ENCODE measurements at places on chromosomes 13 and 19. TPM values are rescaled to one million over a fixed set of nuclear protein-coding genes. Genes with fewer than 3 reads are reported as not detected.

Gene PRTN3
- 0.18 TPM for total RNA-seq

Gene KASH5
- not detected for total RNA-seq

Gene NFIC
- 50.3 TPM for total RNA-seq

Gene ZNF547
- total RNA-seq: 2.5 TPM

Gene NLRP4
- total RNA-seq: not detected

Gene CCDC122
- 1.7 TPM for total RNA-seq

Gene NFIX
- 3.6 TPM for total RNA-seq

Gene CEACAM3
- not detected for total RNA-seq

Gene DOCK6
- 7.9 TPM for total RNA-seq

Gene RFPL4A
- total RNA-seq: 0.84 TPM

Gene NOP53
- total RNA-seq: 238 TPM

Gene MUC16
- total RNA-seq: 0.06 TPM

Gene KLK10
- 0.09 TPM for total RNA-seq

Gene TTC9B
- total RNA-seq: 0.61 TPM

Gene CYP4F11
- total RNA-seq: 5.2 TPM

Gene PCDH17
- not detected for total RNA-seq

Gene ARHGAP45
- 4.9 TPM for total RNA-seq

Gene SLITRK5
- 0.51 TPM for total RNA-seq

Gene GPR12
- total RNA-seq: not detected
